ENCODE measurements at places on chromosomes 13 and 19. TPM values are rescaled to one million over a fixed set of nuclear protein-coding genes. Genes with fewer than 3 reads are reported as not detected.

PNMA8A gene
- 45.5 TPM for polyA plus RNA-seq

PGLYRP2 gene
- not detected for polyA plus RNA-seq

GPR12 gene
- 0.04 TPM for polyA plus RNA-seq

SERTM1 gene
- polyA plus RNA-seq, result 0.40 TPM

ZNF225 gene
- 9.9 TPM for polyA plus RNA-seq

GRCh38 chr19:1656988-1657536 lies 4.6 kb upstream of the TCF3 start:
- no peak for DNase-seq

DNA sequence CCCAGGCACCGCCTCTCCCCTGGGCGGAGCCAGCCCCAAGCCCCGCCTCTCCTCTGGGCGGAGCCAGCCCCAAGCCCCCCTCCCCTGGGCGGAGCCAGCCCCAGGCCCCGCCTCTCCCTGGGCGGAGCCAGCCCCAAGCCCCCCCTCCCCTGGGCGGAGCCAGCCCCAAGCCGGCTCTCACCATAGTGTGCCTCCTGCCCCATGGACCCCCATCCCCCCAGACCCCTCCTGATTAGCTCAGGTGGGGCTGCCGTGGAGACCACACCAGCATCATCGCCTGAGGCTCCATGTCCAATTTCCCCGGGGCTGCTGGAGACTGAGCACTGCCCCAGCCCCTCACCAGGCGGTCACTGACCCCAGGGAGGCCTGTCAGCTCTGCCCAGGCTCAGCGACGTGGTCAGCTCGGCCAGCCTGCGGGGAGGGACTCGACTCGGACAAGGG lies 4.2 kb upstream of the MADCAM1 start:
- no peak for DNase-seq

GRCh38 chr19:14119644-14120496 lies 2.3 kb upstream of the PRKACA start:
- DNase-seq, result no peak

DNA sequence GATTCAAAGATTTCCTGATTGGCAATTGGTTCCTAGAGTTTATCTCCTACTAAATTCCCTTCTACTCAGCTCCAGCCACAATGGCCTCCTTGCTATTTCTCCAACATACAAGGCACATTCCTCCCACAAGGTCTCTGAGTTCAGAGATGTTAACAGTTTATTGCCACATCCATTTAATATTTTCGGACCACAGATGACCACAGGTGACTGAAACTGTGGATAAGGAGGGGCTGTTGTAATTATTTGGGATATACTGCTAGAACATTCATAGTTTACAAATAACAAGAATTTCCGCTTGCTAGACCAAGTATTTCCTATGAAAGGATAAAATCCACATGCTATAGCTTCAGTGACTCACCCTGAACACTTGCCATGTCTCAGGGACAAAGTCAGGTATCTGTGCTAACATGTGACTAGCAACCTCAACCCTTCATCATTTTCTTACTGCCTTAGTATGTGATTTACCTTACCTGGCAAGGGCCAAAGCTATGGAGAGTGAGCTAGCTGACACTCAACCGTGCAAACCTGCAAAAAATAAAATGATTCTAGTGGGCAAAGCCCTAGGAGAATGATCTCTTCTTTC lies 117.7 kb downstream of the TBC1D4 start:
- no peak for DNase-seq

DNA sequence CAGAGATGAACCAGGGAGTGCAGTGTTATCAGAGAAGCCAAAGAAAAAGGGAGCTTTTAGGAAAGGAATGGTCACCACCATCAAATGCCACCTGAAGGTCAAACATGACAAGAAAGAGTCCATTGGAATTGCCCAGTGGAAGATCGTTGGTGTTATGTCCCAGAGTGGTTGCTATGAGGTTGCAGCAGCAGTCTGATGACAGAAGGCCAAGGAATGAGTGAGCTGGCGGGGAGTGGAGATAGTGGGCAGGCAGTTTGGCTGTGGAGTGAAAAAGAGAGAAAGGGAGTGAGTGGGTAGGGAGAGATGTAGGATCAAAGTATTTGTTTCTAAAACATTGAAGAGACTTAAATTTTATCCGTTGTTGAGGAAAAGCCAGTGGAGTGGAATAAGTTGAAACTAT lies 117.4 kb upstream of the WASF3 start:
- DNase-seq, result no peak

DNA sequence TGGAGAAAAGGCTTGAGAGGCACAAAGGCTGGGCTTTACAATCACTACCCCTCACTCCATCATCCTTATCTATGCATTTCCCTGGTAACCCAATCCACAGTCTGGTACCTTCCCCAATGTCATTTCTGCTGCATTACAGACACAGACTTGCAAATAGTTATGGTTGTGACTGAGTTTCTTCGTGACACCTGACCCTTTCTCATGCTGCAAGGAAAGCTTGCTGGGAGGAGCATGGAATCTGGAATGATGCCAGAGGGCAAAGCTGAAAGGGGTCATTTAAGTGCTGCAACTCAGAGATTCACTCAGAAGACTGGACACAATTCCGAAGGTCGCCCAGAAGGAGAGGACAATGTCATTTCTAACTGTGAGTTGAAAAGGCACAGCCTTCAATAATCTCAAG lies at the start of gene LGALS16:
Gene LGALS16 (plus strand): TSS at position 301 of the 400 bp plus-strand sequence. CDS start 49 bp downstream, at position 350.
- DNase-seq, result no peak

GRCh38 chr13:30551189-30551588 lies 66.5 kb upstream of the USPL1 start:
- DNase-seq, result peak; percentile 7

GRCh38 chr13:77584106-77584505 lies 48.6 kb downstream of the SCEL start:
- no peak for DNase-seq

DNA sequence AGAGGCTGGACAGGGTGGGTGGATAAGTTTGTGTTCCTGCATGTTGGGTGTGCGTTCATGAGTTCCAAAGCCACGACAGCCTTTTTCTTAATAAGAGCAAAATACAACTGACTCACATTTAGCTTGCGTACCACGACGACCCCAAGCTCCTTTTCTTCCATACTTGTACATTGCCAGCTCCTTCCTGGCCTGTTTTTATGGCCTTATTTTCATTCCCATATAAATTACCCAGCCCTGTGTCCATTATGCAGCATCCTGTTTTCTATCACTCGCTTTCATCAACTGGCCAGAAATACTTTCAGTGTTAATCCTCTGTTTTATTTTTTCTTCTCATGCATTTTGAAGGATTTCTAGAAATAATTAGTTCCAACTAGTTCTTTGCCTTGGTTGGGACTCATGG lies 499.1 kb downstream of the FOXO1 start:
- no peak for DNase-seq

DNA sequence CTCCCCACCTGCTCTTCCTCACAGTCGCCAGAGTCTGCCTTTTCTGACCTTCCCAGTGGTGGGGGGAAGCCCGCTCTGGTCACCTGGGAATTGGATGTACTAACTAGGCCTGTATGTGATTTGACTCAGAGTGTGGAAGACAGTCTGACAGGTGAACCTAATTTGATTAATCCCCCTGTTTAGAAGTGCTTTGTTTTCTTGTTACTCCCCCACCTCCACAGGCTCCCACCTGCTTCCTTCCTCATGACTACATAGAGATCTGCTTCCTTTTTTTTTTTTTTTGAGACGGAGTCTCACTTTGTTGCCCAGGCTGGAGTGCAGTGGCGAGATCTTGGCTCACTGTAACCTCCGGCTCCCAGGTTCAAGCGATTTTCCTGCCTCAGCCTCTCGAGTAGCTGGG lies 44.0 kb downstream of the COG3 start:
- no peak for DNase-seq

GRCh38 chr13:59663707-59664106 lies 500.0 kb downstream of the DIAPH3 start:
- DNase-seq, result no peak

DNA sequence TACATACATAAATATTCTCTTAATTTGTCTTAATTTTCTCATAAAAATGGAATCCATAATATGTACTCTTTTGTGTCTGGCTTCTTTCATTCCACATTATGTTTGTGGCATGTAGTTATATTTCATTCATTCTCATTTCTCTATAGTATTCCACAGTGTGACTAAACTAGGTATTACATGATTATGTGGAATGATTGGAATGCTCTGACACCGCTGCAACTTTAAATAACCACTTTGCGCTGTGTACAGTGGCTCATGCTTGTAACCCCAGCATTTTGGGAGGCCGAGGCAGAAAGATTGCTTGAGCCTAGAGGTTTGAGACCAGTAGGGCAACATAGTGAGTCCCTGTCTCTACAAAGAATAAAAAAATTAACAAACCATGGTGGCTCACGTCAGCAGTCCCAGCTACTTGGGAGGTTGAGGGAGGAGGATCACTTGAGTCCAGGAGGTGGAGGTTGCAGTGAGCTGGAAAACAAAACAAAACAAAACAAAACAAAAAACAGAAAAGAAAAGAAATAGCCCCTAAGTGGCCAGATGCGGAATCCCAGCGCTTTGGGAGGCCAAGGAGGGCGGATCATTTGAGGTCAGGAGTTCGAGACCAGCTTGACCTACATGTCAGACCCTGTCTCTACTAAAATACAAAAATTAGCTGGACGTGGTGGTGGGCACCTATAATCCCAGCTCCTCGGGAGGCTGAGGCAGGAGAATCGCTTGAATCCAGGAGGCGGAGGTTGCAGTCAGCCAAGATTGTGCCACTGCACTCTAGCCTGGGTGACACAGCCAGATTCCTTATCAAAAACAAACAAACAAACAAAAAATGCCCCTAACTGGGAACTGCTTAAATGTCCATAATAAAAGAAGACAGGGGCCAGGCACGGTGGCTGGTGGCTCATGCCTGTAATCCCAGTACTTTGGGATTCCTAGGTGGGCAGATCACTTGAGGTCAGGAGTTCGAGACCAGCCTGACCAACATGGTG lies 8.0 kb upstream of the SAE1 start:
- no peak for DNase-seq

Data from renal pelvis (tissue), 12 donors.